Neural crest cell (in vitro differentiated cells): ENCODE measurements at places on chromosomes 1 and 21. TPM values are rescaled to one million over a fixed set of nuclear protein-coding genes. Genes with fewer than 3 reads are reported as not detected.

DNA sequence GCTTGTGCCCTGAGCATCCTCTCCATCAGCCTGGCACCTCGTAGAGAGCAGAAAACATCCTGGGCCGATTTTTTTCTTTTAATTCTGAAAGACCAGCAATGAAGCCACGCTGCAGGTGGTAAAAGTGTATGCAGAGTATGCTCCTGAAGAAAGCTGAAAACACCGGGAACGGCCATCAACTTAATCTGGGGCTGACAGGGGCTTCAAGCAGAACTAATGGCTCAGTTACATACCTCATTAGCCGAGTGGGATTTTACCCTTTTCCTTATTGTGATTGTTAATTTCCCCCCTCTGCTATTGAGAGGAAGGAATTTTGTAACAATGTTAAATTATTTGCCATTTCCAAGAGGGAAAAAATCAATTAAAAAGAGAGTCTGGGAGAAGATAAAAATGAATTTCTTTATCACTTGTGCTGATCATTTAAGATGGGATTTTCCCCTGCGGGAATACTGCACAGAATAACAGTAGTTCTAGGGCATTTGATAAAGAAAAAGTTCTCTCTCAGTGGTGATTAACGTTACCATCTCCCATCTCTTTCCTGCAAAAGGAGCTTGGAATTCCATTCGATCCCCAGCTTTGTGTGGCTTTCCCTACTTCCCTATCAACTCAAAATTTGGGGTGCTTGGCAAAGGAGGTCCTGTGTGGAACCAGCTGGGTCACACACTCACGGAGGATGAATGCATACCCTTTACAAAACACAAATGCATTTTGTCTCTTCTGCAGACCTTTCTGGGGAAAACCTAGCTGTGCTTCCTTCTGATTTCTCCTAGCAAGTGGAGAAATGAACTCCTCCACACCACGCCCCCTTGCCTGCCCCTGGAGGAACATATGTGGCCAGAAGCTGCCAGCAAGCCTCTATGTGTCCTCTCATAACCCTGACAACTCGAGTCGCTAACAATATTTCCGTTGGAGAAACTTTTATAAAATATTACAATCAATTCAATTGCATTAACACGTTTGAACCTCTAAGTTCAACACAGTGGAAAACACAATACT lies 70.9 kb downstream of the RRAGC start:
- DNase-seq: no peak

Gene RGSL1
- not detected in 2 replicates for total RNA-seq

- DNase-seq: no peak
Measured at GRCh38 chr1:98402860-98403259, 258.7 kb upstream of the SNX7 start.

- DNase-seq: no peak
Measured at GRCh38 chr1:24966724-24967346, 36.8 kb upstream of the RUNX3 start.

DNA sequence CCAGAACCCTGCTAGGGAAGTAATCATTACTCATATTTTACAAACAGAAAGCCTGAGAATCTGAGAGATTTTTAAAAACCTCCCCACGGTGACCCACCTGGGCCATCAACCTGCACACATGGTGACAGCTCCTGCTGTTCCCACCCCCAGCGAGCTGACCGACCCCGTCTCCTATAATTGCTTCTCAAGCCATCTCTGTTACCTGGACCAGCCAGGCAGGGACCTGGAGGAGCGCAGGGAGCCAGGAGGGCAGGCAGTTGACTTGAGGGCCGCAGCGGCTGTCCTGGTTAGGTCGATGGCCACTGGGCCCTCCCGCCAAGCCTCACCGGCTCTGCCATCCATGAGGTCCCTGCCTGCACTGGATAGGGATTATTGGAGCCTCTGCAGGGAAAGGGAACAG lies 7.7 kb downstream of the TFF2 start:
- no peak for DNase-seq

GRCh38 chr1:63904826-63905225 lies 131.0 kb downstream of the ROR1 start:
- no peak for DNase-seq

Gene CLCNKB
- total RNA-seq: 0.30 TPM in 2 replicates

GRCh38 chr1:93839307-93839706 lies 39.7 kb downstream of the DNTTIP2 start:
- no peak for DNase-seq

DNA sequence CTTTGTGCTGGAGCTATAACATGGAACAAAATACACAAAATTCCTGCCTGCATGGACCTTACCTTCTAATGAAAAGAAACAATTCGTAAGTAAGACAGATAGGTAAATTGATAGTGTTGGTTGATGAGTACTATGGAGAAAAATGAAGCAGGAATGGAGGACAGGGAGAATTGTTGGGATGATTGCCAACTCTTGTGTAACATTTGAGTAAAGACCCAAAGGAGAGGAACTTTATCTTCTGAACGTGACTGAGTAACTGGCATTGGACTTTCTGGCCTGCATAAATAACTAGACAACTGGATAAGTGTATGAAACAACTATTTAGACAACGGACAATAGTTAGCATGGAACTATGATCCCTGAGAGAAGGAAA lies 6.8 kb upstream of the EFCAB14 start:
- DNase-seq: no peak

DNA sequence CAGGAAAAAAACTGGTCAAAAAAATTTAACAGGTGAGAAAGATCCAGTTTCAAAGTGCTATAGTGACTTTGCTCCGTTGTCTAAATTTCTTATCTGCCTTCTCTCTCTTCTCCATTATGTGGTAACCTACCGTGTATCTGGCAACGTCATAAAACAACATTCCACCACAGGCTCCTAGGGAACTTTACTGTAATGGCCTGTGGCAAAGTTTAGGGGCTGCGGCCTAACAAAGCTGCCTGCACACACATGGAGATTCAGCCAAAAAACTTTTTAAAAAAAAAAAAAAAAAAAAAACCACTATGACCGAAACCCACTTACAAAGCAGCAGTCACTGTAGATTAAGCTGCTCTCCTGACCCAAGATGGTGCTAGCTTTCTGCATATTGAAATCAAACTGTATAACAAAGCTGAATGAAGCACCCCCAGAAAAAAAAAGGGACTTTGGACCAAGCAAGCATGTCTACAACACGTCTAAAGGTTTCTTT lies 202.6 kb downstream of the SLC45A1 start:
- DNase-seq: no peak

Gene NPR1
- 0.57 and 0.93 TPM in 2 replicates for total RNA-seq

GRCh38 chr1:242146652-242147051 lies 147.8 kb upstream of the MAP1LC3C start:
- DNase-seq: no peak

- DNase-seq: no peak
Measured at GRCh38 chr1:24022581-24023361, 42.6 kb upstream of the SRSF10 start.

Gene RHBDL2
- not detected in 2 replicates for total RNA-seq

GRCh38 chr1:163346326-163346870 lies 24.6 kb downstream of the NUF2 start:
- DNase-seq: no peak

- no peak for DNase-seq
Measured at GRCh38 chr1:23452011-23452411, 27.5 kb upstream of the TCEA3 start.

Gene MROH7
- total RNA-seq: 0.57 TPM in 1 of 2 replicates, not detected in the other

Gene FCRL6
- total RNA-seq: not detected in 2 replicates

DNA sequence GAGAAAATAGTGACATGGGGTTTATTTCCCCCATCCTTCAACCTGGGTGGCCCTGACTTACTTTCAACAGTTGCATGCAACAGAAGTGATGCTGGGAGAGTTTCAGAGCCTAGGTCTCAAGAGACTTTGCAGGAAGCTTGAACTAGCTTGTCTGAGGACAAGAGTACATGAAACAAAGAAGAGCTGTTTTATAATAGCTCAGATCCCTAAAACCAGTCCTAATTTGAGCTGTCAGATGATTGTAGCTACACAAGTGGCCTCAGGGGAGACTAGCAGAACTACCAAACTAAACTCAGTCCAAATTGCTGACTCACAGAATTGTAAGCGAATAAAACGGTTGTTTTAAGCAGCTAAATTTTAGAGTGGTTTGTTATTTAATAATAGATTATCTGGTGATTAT lies 17.1 kb downstream of the RC3H1 start:
- no peak for DNase-seq

Gene KCNN3
- total RNA-seq: 0.84 and 1.1 TPM in 2 replicates

GRCh38 chr1:54300401-54300800 lies 100.4 kb downstream of the MRPL37 start:
- no peak for DNase-seq

Gene VSIG8
- not detected in 2 replicates for total RNA-seq

DNA sequence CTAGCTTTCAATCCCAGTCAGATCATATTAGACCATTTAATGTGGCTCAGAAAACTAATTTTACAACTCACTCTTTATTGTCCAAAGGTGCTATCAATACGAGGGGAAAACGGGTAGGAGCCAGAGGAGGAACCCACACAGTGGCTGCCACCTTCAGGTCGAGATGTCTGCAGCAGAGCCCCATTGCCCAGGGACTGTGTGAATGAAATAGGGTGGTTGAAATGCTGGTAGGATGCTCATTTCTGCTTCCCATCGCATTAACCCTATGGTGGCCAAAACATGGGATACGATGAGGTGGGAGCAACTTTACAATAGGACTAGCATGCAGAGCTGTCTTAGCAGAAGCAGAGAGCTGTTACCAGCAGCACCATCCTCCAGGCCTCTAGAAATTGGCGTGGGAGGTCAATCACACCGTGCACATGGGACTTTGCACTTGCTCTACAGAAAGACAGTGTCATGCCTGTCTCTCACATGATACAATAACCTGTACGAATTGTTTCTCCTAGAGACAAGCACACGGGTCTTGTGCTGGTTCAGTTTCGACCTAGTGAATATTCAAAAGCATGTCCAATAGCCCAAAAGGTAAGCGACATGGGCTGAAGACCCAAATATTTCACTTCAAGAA lies 69.5 kb upstream of the DESI2 start:
- DNase-seq: no peak

Gene CHODL
- total RNA-seq: 0.96 and 0.98 TPM in 2 replicates

Gene TEX38
- total RNA-seq: 0.26 TPM in 1 of 2 replicates, not detected in the other

Gene DOP1B
- total RNA-seq: 13.5 and 14.5 TPM in 2 replicates

Gene TP73
- 1.5 and 2.1 TPM in 2 replicates for total RNA-seq

GRCh38 chr1:238898856-238899255 lies 487.5 kb upstream of the CHRM3 start:
- no peak for DNase-seq

DNA sequence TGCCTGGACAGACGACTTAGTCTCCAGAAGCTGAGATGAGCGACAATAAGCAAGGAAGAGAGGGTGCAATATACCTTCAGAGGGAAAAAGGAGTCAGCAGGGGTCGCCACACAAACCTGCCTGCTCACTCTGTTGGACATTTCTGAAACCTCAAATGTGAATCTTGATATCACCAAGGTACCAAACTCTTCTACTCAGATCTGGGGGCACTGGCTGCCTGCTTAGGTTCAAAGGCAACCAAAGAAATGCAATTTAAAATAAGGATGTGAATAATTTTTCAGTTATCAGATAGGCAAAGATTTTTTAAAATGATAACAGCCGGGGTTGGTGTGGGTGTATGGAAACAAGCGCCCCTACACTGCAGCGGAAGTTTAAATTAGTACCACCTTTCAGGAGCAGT lies 164.2 kb downstream of the HIVEP3 start:
- no peak for DNase-seq

GRCh38 chr1:71738910-71739309 lies 543.4 kb downstream of the NEGR1 start:
- no peak for DNase-seq
